ENCODE measurements at places on chromosomes 13 and 19.

DNA sequence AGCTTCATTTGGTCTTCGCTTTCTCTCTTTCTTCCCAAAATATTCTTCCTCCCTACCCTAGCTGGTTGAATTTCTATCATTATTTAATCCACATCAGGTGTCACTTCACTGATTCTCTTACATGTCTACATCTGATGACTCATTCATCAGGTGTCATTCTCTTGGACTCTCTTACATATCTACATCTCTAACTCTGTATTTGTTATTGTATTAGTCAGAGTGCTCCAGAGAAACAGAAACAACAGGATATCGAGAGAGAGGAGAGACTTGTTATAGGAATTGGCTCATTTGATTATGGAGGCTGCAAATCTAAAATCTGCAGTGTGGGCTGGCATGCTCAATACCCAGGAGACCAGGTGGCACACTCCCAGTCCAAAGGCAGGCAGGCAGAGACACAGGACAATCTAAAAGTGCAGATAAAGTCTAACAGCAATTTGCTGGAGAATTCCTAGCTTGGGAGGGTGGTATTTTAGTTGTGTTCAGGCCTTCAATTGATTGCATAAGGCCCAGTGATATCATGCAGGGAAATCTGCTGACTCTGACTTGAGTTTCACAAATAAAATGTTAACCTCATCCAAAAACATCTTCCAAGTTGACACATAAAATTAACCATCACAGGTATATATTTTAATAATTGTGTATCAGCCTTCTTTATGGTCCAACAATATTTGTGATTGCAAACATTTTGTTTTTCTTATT lies 541.4 kb upstream of the SLITRK5 start:
- DNase-seq = no peak

DNA sequence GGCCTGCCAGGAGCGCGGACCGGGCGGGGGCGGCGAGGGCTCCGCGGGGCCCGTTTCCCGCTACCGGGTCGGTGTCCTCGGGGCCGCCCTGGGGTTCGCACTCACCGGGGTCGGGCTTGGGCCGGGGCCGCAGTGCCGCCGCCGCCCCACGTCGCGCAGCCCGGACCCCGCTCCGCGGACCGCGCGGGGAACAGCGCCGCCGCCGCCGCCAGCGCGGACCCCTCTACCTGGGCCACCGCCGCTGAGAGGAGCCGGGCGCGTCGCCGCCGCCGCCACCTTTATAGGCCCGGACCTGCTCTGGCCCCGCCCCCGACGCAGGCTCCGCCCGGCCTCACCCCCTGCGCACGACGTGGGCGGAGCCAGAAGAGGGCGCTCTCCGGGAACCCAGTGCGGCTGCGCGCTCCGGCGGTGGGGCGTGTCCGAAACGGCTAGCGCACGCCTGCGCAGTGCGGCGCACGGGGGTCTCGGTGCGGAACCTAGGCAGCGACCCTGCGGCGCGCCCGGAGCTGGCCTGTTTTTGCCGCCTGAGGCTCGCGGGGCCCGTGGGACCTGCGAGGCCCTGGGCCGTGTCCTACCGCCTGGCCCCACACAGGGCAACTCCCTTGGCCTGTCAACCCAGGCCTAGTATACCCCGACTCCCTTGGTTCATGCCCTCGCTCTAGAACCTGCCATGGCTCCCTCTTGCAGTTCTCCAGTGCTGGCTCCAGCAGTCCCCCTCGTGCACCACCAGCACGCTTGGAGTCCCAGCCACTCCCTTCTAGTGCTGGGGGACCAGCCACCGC lies at the start of gene MKNK2:
TSS of gene MKNK2 (minus strand) at position 254 of the 782 bp plus-strand sequence. CDS start 393 bp downstream, outside the sequence.
- no peak for DNase-seq

DNA sequence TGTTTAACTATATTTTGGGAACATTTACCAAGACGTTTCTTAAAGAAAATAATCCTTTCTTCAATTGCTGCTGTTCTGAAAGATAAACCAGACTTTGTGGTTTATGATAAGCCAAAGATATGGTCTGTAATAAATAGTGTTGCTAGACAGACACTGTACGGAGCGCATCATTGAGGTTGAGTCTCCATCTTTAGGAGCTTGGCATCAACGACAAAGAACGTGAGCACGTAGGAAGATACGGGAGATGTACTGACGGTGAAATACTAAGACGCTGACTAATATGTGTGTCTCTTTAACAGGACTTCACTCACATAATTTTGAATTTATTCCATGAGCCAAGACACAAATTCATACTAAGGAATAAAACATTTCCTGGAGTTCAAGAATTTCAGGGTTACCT lies 16.2 kb downstream of the TEX29 start:
- DNase-seq = no peak

DNA sequence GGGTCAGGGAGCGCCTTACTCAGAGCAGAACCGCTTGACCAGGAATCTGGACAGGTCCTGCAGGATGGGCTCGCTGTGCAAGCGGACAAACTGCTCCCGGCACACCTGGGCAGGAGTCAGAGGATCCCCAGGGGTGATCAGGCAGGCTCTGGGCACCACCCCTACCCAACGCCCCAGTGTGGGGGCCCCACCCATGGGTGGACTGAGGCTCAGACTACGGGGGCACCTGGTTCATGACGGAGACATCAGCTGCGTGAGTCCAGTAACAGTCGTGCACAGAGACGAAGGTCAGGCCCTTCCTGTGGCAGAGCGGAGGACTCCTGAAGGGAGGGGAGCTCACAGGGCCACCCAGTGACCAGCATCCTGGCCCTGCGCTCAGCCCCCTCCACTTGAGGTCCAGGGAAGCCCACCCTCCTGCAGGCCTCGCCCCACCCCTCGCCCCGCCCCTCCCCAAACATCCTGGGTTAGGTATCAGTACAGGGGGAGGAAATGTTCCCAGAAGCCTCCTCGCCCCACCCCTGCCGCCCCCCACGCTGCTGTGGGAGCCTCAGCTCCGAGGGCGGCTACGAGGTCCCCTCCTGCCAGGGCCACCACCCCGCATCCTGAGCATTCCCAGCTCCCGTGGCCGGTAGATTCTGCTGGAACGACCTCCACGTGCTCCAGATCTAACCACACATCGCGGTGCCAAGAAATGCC lies 15.6 kb downstream of the POLRMT start:
- DNase-seq = no peak

DNA sequence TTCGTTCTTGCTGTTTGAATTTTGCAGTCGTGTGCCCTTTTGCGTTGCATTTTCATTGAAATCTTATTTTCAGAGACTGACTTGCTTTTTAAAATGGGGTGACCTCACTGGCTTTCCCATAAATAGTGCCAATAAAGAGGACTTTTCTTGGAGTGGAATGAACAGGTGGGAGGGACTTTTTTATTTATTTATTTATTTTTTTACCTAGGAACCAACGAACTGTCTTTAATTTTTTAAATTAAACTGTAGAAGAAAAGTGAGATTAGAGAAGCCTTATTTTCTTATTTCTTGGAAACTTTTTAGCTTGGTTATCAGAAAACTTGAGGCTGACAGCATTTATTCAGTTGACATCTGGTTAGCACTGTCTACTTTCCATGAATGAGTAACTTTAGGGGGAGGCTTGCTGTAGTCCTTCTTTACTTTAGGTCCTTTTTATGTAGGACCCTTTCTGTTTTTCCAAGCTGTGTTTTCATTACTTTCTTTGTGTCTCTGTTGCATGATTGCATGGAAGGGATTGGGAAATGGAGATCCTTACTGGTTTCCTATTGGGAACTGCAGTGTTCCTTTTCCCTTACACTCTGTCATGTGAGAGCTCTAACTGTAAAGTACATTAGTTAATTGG lies 1.7 kb downstream of the SLAIN1 start:
- DNase-seq = no peak

GRCh38 chr19:49456326-49456725 lies 3.3 kb downstream of the ALDH16A1 start:
- no peak for DNase-seq

GRCh38 chr19:49779731-49780555 lies 13.1 kb downstream of the AP2A1 start:
- DNase-seq = no peak

GRCh38 chr13:99258946-99259345 lies 767 bp upstream of the GPR18 start:
- DNase-seq = no peak

DNA sequence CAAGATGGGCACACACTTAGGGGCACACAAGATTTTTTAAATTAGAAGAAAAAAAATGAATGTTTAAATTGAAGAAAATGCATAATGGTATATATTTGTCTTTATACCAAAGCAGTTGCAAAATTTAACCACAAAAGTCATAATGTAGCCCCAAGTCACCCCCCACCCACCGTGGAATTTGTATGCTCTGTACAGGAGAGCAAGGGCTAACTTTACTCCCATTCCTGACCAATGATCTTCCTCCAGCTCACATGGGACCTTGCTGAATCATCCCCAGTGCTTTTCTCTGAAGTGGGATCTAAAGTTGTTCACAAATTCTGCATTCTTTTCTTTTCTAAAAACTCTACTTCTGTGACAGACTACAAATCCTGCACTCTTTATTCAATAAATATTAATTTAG lies 597.0 kb downstream of the UQCRFS1 start:
- no peak for DNase-seq

- no peak for DNase-seq
Measured at GRCh38 chr19:35973487-35973886, 21.5 kb upstream of the SDHAF1 start.

DNA sequence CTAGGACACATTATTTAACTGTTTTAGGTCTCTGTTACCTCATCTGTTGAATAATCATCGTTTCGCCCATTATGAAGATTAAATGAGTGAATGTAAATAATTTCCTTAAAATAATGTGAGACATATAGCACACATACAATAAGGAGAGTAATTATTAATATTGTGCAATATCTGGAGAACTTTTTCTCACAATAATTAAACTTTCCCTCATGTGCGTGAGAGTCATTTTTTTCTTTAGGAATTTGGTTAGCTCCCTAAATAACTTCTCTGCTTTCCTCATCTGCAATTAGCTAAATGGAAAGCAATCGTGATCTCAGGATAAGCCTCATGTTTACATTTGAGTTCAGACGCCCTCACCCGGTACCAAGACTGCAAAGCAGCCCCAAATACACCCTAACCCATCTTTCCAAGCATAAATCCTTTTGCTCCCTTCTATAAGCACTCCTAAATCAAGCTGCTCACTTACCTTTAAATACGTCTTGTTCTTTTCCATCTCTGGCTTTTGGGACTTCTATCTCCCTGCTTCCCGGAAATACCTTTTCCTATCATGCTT lies 78.8 kb downstream of the MZT1 start:
- DNase-seq = no peak

- no peak for DNase-seq
Measured at GRCh38 chr13:107834281-107834680, 381.1 kb downstream of the LIG4 start.

- no peak for DNase-seq
Measured at GRCh38 chr13:110644892-110645521, 29.7 kb downstream of the NAXD start.

DNA sequence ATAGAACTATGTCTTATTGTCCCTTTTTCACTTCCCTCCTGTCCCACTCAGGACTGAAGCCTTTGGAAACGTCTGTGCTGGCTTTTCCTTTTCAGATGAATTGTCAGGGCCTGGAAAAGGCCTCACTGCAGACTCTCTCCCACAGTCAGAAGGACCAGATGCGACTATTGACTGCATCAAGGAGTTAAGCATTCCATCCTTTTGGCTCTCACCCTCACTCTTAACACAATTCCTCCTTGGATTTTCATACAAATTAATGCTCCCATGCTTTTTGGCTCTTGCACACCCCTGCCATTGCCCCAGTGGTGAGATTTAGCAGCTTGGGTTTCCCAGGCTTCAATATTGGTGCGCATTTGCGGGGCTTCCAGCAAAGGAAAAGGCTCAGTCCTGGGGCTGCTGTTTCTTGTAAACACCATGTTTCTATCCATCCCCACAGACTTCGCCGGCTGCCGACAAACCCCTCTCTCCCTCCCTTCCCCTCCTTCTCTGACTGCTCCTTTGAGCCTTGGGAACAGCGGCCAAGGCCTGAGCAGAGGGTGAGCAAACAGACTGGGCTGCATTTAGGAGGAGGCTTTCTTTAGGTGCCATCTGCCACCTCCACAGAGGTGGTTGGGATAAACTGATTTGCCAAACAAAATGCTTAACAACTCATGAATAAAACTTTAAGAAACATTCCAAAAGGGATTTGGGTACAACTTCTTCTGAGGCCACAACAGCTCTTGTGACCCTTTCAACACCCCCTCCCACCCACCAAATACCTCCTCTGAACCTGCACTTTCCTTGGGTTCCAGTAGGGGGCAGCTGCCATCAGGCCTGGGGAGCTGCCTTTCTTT lies 48.6 kb upstream of the PCDH8 start:
- no peak for DNase-seq

DNA sequence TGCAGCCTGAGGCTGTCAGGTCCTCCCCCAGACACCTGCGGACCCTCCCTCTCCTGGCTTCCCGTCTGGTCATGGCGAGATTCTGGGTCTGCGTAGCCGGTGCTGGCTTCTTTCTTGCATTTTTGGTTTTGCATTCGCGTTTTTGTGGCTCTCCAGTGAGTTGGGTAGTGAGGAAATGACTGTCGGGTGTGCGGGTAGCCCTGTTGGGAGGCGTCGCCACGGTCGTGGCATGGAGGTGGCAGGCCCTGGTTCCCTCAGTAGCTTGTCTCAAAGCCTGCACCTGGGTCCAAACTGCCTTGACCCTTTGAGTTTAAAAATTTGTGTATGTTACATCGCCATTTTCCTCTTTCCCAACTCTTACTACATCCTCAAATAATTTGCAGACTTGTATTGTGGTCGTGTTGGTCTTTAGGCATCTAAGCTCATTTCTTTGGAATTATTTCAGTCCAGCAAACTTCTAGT lies 344 bp downstream of the NHLRC3 start:
- DNase-seq = no peak

- DNase-seq = no peak
Measured at GRCh38 chr13:42821437-42821836, 40.1 kb downstream of the FAM216B start.

- DNase-seq = no peak
Measured at GRCh38 chr19:16670291-16670690, 9.4 kb downstream of the TMEM38A start.

DNA sequence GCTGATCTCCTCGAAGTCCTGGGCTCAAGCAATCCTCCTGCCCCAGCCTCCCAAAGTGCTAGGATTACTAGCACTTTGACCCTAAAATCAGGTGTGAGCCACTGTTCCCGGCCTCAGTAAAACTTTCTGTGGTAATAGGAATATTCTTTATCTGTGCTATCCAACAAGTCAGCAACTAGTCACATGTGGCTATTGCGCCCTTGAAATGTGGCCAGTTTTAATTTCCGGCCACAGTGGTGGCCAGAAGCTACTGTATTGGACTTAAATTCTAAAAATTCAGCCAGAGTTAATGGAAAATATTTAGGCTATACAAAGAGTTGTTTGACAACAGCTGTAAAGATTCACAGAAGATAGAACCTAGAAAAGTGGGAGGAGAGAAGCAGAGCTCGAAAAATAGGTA lies 30.0 kb downstream of the KEAP1 start:
- no peak for DNase-seq

- DNase-seq = no peak
Measured at GRCh38 chr19:49690656-49691242, at the start of gene CPT1C. TSS of gene CPT1C (plus strand) at chr19:49691116. CDS start at chr19:49692253, 1,137 bp downstream.

DNA sequence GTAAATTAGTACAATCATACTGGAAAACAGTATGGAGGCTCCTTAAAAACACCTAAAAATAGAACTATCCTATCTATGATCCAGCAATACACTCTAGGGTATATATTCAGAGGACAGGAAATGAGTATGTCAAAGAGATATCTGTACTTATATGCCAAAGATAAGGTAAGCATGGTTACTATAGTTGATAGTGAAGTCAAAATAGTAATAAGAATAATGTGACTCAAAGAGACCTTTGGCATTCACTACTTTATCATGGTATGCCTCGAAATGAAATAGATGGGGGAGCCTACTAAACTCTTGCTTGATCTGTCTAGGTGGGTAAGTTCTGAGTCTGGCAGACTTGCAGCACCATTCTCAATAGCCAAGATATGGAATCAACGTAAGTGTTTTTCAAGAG lies 30.3 kb downstream of the FXYD5 start:
- no peak for DNase-seq

- no peak for DNase-seq
Measured at GRCh38 chr13:73603646-73604045, 530.6 kb downstream of the KLF12 start.
